ENCODE measurements at places on chromosomes 1 and 21.

GRCh38 chr1:91621360-91621759, 120.7 kb downstream of the CDC7 start:
- DNase-seq, result no peak

DNA sequence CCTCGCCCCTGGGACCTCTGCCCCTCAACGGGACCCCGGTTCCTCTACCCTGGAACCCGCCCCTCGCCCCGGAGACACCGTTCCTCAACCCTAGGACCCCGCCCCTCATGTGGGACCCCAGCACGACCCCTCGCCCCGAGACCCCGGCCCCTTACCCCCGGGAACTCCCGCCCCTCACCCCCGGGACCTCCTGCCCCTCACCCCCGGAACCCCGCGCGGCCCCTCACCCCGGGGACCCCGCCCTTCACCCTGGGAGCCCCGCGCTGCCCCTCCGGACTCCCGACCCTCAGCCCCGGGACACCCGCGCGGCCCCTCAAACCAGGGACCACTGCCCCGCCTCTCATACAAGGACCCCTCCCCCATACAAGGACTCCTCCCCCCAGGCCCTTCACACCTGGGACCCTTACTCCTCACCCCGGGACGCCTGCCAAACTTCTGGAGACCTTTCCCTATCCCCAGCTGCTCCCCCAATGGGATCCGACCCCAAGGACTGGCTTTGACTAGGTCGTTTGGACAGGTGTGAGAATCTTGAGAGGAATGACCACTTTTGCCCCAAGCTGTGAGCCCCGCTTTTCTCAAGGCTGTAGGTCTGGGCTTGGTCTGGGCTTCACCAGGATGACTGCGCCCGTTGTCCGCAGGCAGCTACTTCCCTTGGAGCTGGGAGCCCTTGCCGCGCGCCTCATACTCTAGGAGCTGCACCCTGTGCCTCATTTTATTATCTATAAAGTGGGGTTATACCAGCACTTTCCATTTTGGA, 843 bp downstream of the DIP2A start:
- peak; percentile 87 for DNase-seq

DNA sequence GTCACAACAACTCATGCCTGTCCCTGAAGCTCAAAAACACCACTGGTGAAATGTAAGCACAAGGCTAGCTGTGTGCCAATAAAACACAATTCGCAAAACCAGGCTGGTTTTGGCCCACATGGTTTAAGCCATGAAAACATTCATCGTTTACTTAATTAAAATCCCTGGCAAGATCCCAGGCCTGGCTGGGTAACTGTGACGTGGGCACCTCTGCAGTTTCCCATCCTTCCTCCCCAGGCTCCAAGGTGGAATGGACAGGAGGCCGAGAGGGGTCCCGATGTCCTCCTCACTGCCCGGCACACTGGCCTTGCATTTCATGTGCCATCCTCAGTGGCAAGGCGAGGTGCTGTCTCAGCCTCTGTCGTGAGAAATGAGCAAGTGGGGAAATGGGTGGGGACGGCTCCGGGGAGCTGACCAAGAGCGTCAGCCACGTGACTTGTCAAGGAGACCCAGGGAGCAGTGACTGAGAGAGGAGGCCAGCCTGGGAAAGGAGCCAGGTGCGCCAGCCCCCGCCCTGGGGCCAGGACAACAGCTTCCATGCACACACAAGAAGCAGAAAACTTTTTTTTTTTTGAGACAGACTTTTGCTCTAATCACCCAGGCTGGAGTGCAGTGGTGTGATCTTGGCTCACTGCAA, 153.1 kb upstream of the RAB4A start:
- DNase-seq, result peak; percentile 91

DNA sequence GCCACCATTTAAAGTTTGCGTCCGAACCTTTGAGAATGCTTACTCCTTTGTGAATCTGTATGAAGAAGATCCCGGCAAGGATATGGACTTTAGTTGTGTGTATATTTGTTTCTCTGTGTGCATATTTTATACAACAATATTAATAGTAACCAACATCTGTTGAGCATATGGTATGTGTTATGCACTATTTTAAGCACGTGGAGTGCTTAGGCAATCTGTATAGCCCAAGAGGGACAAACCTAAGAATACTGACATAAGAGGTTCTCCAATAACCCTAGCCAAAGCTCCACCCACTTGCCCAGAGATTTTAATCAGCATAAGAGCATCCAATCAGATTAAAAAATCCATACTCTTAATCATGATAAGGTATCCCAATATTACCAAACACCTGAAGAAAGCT, 92.7 kb downstream of the MAB21L3 start:
- DNase-seq, result no peak

DNA sequence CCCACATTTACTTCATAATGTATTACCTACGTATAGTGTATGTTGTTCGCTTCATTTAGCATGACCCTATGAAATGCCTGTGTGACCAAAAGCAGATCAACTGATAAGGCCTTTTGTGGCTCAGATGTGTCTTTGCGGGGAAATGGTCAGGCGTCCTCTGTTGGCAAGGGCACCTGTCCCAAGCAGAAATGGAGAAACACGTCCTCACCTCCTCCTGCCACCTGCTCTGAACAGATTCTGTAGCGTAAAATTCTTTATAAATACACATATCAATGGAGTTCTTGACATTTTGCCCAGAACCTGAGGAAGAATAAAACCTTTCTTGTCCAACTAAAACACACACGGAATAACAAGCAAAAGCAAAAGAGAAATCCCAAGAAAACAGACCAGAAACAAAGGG, 417.9 kb downstream of the KIF26B start:
- DNase-seq, result no peak
